IMR-90 (cell line): ENCODE measurements at places on chromosomes 5 and 9.

DNA sequence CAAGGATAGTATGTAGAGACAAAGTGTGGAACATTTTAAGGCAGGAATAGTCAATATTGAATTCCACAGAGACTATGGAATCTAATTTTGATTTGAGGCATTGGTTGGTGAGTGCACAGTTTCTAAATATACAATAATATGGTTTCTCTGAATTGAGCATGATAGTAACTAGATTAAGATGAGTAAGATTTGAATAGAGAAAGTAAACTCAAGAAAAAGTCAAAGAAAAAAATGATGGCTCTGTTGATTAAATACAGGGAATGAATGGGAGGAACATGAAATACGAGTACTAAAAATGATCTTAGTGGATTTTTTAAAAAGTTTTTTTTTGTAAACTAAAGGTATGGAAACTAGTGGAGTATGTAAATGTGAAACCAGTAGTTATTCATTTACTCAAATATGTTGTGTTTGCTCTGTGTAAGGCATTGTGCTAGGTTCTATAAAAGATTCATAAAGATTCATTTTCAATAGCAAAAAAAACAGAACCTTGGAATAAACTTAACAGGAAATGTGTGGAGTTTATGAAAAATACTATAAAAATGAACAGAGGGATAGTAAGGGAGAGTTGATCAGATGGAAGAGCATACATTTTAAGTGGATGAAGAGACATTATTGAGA lies 101.2 kb downstream of the ZCCHC7 start:
- no peak overlapping the region for H3K27ac ChIP-seq
- H3K4me1 ChIP-seq = no peaks in the 10 kb centered on the region
- H3K27me3 ChIP-seq = no peaks in the 10 kb centered on the region
- H3K4me3 ChIP-seq = no peak overlapping the region

GRCh38 chr5:67156976-67157583 lies 39.5 kb downstream of the CD180 start:
- no peak overlapping the region for H3K27ac ChIP-seq
- H3K36me3 ChIP-seq = peaks cover 9% of the 10 kb centered on the region
- no peaks in the 10 kb centered on the region for H3K27me3 ChIP-seq

- no peak overlapping the region for H3K4me3 ChIP-seq
- DNase-seq = peak; percentile 19
- H3K36me3 ChIP-seq = no peaks in the 10 kb centered on the region
- H3K27ac ChIP-seq = peak overlapping the region; percentile 50
- H3K27me3 ChIP-seq = no peaks in the 10 kb centered on the region
Measured at GRCh38 chr9:124661271-124661670, 109.8 kb downstream of the NR6A1 start.

DNA sequence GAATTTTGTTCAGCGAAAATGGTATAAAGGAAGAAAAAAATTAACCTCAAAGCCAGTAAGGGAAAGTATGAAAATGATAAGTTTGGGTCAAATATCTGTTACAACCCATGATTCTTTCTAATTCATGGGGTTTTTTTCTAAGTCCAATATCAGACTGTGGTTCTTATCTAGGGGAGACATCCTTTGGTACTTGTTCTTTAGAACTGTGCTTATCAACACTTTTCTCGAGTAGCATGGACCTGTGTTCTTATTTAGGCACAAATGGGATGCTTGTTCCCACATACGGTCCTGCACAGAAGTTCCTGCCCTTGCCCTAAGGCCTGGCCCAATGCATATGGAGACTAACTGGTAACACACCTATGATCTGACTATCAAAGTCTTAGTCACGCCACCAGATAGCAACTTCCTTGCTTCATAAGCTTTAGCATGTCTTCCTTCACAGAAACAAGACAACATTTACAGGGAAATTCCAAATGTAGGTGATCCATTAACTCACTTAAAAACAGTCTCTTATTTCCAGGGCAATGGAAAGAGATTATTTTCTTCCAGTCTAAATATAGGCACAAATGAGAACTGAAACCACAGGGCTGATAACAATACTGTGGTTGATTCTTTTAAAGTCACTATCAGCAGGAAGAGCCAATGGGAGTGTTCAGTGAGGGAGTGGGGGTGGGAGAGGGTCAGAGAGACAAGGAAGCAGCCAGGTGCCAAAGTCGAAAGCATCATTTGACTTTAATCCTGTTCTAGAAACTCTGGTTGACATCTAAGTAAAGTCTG lies 268.8 kb upstream of the ANKRD55 start:
- H3K4me3 ChIP-seq = no peak overlapping the region
- H3K4me1 ChIP-seq = 0 out of 2 replicates have a peak, but pooled peaks cover 1% of the 10 kb centered on the region
- peak; percentile 51 for DNase-seq
- no peak overlapping the region for H3K27ac ChIP-seq

- H3K27me3 ChIP-seq = no peaks in the 10 kb centered on the region
- peaks cover 6% of the 10 kb centered on the region for H3K4me1 ChIP-seq
- peak; percentile 95 for DNase-seq
- no peak overlapping the region for H3K27ac ChIP-seq
Measured at GRCh38 chr9:6938447-6938846, 180.7 kb downstream of the KDM4C start.

DNA sequence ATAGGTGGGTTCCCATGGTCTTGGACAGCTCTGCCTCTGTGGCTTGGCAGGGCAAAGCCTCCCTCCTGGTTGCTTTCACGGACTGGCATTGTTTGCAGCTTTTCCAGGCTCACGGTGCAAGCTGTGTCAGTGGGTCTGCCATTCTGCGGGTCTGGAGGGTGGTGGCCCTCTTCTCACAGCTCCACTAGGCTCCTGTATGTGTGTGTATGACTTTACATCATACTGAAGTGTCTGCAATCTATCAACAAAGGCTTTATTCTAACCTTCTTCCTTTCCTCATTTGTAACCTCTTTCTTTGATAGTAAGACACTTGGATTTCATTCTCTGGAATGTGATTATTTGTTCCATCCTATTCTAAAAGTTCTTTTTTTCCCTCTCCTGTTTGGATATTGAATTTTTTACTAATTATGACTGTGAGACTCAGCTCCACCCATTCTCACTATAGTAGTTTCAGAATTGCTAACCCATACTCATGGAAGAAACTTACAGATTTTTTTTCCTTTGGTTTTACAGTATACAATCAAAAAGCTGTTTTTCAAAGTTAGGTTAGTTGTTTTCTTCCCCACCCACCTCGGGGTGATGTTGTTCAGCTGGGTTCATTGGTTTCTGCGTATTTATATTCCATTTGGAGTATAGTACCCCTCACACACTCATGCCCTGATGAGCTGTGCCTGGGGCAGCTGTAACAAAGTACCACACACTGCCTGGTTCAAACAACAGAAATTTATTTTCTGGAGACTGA lies 144.6 kb upstream of the OTULINL start:
- peak overlapping the region; percentile 31; the same call in 1 of the 2 replicates for H3K27ac ChIP-seq
- H3K4me1 ChIP-seq = peaks cover 41% of the 10 kb centered on the region
- peaks cover 43% of the 10 kb centered on the region for H3K36me3 ChIP-seq
- DNase-seq = no peak

DNA sequence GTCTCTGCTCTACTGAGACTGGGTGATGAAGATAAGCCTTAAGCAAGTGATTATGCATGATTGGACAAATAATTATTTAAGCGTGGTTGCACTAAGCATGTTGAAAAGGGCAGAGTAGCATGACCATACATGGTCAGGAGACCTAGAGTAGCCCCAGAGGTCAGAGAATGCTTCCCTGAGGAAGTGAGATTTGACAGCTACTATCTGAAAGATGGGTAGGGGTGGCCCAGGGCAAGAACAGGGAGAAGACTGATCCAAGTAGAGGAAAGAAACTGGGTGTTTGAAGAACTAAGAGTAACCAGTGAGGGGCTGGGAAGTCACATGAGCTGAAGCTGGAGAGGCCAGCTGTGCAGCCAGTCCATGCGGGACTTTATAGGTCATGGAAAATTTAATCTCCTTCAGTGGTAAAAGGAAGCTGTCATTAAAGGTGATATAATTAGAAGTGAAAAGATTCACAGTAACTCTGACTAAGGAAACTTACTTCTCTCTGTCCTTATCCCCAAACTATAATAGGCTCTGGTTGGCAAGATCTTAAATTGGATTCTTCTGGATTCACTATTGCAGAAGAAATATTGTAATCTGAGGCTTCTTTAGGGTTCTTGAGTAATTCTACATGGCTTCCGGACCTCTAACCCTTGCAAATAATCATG lies 35.2 kb downstream of the YIPF5 start:
- DNase-seq = no peak
- no peaks in the 10 kb centered on the region for H3K4me1 ChIP-seq
- H3K27me3 ChIP-seq = no peaks in the 10 kb centered on the region

DNA sequence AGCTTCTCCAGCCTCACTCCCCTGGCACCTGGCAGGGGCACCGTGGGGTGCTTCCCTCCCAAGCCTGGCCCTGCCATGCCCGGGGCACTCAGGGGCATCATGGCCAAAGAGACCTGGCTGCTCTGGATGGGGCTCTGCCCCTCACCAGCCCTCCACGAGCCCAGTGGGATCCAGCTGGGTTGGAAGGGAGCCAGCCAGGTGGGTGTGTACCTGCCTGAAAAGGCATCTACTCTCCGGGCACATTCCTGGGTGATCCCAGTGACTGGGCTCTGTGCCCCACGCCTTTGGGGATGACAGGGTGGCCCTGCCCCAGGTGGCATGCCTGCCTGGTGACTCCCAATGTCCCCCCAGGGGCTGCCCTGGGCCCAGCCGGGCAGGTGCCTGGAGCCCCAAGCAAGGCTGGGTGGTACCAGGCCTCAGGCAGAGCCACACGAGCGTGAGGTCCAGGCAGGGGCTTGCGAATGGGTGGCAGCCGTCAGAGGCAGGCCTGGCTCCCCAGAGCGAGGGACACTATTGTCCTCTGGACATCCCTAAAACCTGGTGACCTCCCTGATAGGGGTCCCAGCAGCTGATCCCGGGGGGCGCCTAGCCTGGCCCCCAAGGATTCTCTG lies 777 bp downstream of the GPSM1 start:
- H3K27me3 ChIP-seq = no peaks in the 10 kb centered on the region
- no peak for DNase-seq
- peak overlapping the region; percentile 95 for H3K27ac ChIP-seq
- H3K4me3 ChIP-seq = peak overlapping the region; percentile 96
- peaks cover 35% of the 10 kb centered on the region for H3K4me1 ChIP-seq

GRCh38 chr9:93298498-93299417 lies 114.8 kb downstream of the WNK2 start:
- H3K4me1 ChIP-seq = no peaks in the 10 kb centered on the region
- H3K36me3 ChIP-seq = no peaks in the 10 kb centered on the region
- H3K27me3 ChIP-seq = peaks cover 9% of the 10 kb centered on the region; the same call in 1 of the 2 replicates

DNA sequence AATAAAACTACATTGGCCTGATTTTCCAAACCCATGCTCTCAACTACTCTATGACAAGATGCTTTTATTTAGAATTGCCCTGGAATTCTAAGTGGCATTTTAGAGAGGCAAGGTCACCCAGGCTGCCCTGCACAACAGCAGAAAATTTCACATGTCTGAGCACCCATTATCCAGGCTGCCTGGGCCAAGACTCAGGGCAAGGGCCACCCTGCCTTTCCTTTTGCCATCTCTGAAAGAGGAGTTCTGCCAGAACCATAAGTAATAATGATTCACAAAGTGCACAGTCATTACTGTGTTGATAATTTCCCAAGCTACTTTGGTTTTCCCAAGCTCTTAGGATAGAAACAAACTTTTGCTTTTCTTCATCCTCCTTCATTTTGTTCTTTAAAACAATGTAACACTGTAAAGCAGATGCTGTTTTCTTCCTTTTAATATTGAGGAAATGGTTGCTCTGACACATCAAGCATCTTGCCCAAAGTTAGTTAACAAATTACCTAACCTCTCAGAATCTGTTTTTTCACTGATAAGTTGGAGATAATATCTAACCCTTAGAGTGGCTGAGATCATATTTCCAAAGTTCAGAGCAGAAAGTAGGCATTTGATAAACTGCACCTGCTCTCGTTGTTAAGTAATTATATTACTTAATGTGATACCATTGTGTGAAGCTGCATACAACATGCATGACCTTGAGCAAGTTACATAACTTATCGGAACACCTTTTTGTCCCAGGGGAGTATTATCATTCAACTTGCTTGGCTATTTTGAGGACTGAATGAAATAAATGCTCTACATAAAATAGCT lies 325.6 kb downstream of the PRELID2 start:
- H3K27ac ChIP-seq = peak overlapping the region; percentile 80
- DNase-seq = peak; percentile 63

DNA sequence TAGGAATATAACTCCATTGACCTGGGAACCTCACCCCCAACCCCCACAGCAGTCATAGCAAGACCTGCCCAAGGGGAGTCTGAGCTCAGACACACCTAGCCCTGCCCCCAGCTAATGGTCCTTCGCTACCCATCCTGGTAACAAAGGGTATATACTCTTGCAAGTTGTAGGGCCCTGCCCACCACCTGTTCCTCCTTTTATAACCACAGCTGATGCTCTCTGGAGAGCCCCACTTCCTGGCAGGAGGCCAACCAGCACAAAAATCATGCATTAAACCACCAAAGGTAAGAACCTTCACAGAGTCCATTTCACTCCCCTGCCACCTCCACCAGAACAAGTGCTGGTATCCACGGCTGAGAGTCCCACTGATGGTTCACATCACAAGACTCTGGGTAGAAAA lies 1195.3 kb upstream of the SEMA6A start:
- no peaks in the 10 kb centered on the region for H3K36me3 ChIP-seq
- no peaks in the 10 kb centered on the region for H3K27me3 ChIP-seq
- H3K27ac ChIP-seq = no peak overlapping the region
- no peak for DNase-seq

DNA sequence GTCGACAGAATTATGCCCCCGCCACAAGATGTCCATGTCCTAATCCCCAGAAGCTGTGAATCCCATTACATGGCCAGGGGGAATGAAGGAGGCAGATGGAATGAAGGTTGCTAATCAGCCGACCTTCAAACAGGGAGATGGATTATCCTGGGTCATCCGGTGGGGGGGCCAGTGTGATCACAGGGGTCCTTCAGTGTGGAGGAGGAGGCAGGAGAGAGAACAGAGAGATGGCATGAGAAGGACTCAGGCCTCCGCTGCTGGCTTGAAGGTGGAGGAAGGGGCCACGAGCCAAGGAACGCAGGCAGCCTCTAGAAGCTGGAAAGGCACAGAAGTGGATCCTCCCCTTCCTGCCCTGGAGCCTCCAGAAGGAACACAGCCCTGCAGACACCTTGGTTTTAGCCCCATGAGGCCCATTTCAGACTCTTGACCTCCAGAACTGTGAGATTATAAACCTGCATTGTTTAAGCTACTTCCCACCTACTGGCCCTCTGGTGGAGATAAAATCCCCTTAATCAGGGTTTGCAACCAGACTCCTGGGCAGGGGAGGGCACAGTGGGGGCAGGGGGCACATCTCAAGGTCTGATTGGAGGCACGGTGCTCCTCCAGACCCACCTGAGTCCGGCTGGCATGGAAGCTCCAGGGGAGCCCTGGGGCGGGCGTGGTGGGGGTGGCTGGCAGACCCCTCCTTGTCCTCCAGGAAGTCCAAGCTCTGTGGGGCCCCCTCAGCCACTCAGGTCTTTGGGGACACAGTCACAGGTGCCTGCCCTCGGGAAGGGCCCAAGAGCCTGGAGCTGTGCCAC lies 13.8 kb downstream of the PTGES2 start:
- no peak overlapping the region for H3K4me3 ChIP-seq
- H3K4me1 ChIP-seq = no peaks in the 10 kb centered on the region
- no peaks in the 10 kb centered on the region for H3K27me3 ChIP-seq
- peaks cover 7% of the 10 kb centered on the region for H3K36me3 ChIP-seq
- H3K27ac ChIP-seq = no peak overlapping the region

GRCh38 chr5:945691-946551 lies 53.2 kb downstream of the TRIP13 start:
- H3K36me3 ChIP-seq = no peaks in the 10 kb centered on the region
- peaks cover 2% of the 10 kb centered on the region; the same call in 1 of the 2 replicates for H3K4me1 ChIP-seq
- no peak for DNase-seq
- no peak overlapping the region for H3K27ac ChIP-seq

- DNase-seq = no peak
- no peaks in the 10 kb centered on the region for H3K36me3 ChIP-seq
- no peaks in the 10 kb centered on the region for H3K4me1 ChIP-seq
- no peak overlapping the region for H3K27ac ChIP-seq
- H3K27me3 ChIP-seq = no peaks in the 10 kb centered on the region
- H3K4me3 ChIP-seq = no peak overlapping the region
Measured at GRCh38 chr5:106873568-106873967, 797.2 kb downstream of the EFNA5 start.
